ENCODE measurements at places on chromosomes 6 and 20. TPM values are rescaled to one million over a fixed set of nuclear protein-coding genes. Genes with fewer than 3 reads are reported as not detected.

The NANP gene
- 3.8 TPM for total RNA-seq

The CST3 gene
- total RNA-seq, result 1,982 TPM

- no peak for DNase-seq
These were observed 50.0 kb downstream of the SYNJ2 start for GRCh38 chr6:158031381-158032353.

- no peak for DNase-seq
These were observed 45.6 kb downstream of the TOX2 start for GRCh38 chr20:43960231-43960630.

GRCh38 chr20:25991051-25991755, 294.6 kb upstream of the ZNF337 start:
- no peak for DNase-seq

- DNase-seq, result no peak
These were observed 1.0 kb downstream of the SYNE1 start for GRCh38 chr6:152636021-152636608.

GRCh38 chr6:44339763-44340625, 2.5 kb upstream of the SPATS1 start:
- DNase-seq, result no peak

GRCh38 chr6:72616406-72617015, 5.4 kb upstream of the KCNQ5 start:
- DNase-seq, result no peak

DNA sequence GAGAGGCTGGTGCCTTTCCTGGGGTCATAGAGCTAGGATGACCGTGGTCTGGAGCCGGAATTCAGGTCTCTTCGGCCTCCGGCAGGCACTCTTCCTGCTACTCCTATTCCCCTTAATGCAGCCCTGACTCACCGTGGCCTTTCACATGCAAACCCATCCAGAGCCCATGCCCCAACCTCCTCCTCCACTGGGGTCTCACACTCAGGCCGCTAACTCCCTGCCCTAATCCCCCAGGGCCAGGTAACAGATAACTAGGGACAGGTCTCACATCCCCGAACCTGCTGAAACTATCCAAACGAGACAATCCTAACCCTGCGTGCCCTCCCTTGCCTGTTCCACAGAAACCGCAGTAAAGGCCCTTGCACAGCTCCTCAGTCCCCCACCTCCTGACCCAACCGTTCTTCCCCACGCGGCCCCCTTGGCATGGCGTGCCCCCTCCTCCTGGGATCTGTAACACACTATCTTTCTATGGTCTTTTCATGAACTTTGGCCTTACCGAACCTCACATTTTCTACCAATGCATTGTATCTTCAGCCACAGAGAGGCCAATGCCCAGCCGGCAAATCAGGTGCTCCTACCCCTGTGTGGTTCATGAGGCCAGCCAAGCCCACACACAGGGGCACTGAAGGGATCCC, 245.4 kb upstream of the EXOC2 start:
- no peak for DNase-seq
